ENCODE measurements at places on chromosomes 12 and 14.
A peak's percentile ranks its signal among the peaks of the same experiment; 100 is the strongest.

DNA sequence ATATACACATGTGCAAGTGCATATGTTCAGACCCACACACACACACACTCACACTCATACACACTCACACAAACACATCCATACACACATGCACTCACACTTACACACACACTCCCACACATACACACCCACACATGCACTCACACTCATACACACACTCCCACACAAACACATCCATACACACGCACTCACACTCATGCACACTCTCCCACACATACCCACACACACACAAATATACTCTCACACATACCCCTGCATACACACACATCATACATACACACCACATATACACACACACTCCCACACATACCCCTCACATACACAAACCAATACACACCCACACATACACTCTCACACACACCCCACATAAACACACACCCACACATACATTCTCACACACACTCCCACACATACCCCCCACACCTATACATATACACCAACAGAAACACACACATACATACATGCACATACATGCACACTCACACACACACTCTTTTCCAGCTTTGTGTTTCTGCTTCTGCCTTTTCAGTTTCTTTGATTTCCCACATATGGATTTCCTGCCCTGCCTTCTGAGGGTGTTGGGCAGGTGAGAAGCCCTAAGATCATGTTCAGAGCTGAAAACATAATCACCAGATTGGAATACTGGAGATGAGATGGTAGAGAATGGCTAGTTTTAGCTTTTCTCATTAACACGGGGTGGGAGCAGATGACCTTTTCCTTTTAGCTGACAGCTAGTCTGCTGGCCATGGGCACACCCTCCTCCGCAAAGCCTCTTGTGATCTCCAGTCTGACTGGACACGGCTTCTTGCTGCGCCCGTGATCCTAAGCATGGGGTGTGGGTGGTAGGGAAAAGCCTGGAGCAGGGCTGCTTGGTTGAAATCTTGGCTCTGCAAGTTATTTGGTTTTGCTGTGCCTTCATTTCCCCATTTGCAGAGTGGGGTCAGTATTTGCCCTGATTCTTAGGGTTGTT lies 214.0 kb downstream of the CHST11 start:
- DNase-seq, result no peak

GRCh38 chr14:102774391-102775153 lies 2.7 kb upstream of the TRAF3 start:
- peak; percentile 85 for DNase-seq

DNA sequence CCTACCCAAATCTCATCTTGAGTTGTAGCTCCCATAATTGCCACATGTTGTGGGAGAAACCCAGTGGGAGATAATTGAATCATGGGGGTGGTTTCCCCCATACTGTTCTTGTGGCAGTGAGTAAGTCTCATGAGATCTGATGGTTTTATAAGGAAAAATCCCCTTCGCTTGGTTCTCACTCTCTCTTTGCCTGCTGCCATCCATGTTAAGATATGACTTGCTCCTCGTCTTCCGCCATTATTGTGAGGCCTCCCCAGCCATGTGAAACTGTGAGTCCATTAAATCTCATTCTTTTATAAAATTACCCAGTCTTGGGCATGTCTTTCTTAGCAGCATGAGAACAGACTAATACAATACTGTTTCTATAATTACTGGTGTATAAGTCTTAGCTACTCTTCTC lies 6.5 kb upstream of the BCAT1 start:
- no peak for DNase-seq

- DNase-seq, result no peak
These were observed 3.1 kb upstream of the OR4N2 start for GRCh38 chr14:19800282-19801117.
